ENCODE measurements at places on chromosomes 13 and 19.

- DNase-seq: no peak
Observed at GRCh38 chr13:99472122-99472440, 29.2 kb upstream of the TM9SF2 start.

GRCh38 chr13:43058318-43058674 is 34.9 kb downstream of the DNAJC15 start:
- peak; percentile 75 for DNase-seq

GRCh38 chr19:34835631-34836351 is 62.8 kb upstream of the ZNF599 start:
- no peak for DNase-seq

DNA sequence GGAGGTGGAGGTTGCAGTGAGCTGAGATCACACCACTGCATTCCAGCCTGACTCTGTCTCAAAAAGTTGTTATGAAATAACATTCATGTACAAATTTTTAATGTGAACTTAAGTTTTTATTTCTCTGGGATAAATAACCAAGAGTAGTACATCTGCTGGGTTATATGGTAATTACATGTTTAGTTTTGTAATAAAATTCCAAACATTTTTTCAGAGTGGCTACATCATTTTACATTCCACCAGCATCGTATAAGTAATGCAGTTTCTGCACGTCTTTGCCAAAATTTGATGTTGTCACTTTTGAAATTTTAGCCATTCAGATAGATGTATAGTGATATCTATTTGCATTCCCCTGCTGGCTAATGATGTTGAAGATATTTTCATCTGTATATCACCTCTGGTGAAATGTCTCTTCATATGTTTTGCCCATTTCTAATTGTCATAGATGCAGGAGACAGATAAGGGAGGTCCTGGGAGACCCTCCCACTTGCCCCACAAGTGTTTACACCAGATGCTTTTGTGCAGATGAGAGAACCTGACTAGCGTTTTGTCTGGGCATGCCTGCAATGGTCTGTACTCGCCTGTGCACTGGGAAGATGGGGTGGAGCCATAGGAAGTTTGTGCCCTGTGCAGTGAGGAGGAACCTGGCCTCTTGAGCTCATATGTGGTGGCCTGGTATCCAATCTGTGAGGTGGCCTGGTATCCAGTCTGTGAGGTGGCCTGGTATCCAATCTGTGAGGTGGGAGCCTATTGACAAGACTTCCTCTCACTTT is 12.7 kb upstream of the KBTBD6 start:
- DNase-seq: peak; percentile 65

GRCh38 chr13:60258349-60258748 is 94.6 kb upstream of the DIAPH3 start:
- no peak for DNase-seq

GRCh38 chr13:43269037-43269481 is 245.7 kb downstream of the DNAJC15 start:
- DNase-seq: peak; percentile 99

DNA sequence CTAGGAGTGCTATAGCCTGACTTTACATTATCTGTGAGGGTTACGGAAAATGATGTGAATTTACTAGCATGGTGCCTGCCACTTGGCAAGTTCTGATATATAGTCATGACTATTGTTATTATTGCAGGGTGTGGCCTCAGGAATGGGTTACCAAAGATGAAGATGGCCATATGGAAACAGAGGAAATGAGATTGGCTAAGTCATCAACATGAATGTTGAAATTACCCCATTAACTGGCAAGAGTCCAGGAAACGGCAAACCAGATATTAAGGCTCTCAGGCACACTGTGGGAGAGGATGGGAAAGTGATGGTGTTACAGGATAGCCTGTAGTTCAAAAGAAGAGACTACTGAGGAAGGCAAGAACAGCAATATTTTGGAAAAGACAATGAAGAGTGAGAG is 183.3 kb downstream of the KCNRG start:
- peak; percentile 66 for DNase-seq

All from AG10803 (cell line).